Hematopoietic multipotent progenitor cell (in vitro differentiated cells): ENCODE measurements at places on chromosomes 5 and 9. TPM values are rescaled to one million over a fixed set of nuclear protein-coding genes. Genes with fewer than 3 reads are reported as not detected.

SLC34A1 gene
- total RNA-seq = under 0.01 TPM

MIGA2 gene
- total RNA-seq = 49.0 TPM

HRCT1 gene
- not detected for total RNA-seq

GRIN3A gene
- under 0.01 TPM for total RNA-seq

DNA sequence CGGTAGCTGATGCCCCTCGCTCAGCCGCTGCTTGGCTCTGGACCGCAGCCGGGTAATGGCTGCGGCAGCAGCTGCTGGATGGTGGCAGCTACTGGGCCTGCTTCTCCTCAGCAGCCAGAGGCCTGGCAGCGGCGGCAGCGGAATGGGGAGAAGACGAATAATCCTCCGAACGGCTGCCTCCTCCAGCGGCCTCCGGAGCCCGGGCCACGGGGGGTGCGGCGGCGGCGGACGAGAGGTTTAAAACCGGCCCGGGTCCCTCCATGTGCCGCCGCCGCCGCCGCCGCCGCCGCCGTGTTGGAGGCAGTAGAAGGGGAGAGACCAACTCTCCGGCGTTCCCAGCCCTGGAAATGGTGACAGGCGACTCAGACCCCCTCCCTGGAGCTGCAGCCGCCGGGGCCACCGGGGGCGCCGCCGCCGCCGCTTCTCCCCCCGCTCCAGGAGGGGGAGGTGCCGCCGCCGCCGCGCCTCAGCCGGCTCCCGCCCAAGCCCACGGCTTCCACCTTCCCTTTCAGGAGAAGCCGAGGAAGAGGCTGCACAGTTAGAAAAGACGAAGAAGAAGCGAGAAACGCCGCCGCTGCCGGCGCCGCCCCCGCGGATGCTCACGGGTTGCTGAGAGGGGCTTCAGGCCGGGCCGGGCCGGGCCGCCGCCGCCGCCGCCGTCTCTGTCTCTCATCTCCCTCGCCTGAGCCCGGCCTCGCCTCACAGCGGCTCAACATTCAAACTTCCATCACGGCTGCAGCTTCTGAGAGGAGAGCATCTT lies 118.4 kb upstream of the PRSS3 start:
- DNase-seq = peak; percentile 53

GRCh38 chr5:174309131-174309795 lies 263.8 kb downstream of the NSG2 start:
- DNase-seq = no peak

DNA sequence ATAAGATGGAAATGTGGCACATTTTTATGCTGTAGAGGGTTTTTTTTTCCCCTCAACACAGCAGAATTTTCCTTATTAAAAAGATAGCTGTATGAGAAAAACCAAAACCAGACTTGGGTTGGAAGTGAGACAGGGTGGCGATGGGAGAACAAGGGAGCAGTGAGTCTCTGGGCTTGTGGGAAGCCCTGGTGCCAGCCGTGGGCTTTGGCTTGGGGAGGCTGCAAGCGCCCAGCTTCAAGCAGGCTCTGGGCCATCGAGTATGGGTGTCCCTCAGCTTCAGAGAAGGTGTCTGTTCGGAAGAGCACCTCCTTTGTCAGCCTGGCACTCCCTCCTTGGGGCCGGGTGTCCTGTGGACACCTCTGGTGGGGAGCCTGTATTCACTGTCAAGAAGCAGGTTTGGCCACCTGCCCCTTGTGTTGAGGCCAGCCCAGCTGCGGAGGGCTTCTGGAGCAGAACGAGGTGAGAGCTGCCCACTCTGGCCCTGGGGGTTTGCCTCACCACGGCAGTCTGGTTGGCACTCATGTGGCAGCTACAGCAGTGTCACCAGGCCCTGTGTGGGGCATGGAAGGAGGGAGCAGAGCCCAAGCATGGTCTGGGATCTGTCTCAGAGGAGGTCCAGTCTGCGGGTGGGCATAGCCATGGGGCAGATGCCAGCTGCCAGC lies 37.6 kb upstream of the ANGPTL2 start:
- DNase-seq = no peak

DNA sequence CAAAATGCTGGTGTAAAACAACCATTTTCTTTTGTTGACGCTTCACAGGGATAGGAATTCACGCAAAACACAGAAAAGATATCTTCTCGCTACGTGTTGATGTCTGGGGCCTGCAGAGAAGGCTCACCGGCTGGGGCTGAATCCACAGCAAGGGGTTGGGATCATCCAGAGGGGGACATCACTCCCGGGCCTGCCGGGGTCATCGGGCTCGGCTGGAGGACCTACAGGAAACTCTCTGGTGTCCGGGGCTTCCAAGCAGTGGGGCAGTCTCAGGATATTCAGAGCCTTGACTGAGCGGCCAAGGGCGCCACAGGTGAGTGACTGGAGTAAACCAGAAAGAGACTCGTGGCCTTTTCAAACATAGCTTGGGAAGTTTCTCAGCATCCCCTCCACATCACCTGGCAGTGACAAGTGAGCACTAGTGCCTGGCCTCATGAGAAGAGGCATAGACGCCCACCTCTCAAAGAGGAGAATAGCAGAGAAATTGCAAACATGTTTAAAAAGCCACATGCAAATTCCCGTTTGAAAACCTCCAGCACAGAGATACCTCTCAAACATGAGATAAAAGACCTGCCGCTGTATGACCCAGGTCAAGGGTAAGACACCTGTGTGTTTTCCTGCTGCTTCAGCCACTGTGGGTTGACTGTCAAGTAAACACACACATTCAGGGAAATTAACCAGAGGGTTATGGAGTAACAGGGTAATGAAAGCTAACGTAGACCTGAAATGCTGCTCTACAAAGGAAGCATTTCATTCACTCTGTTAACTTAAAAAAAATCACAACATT lies 50.8 kb upstream of the SIMC1 start:
- no peak for DNase-seq

DNA sequence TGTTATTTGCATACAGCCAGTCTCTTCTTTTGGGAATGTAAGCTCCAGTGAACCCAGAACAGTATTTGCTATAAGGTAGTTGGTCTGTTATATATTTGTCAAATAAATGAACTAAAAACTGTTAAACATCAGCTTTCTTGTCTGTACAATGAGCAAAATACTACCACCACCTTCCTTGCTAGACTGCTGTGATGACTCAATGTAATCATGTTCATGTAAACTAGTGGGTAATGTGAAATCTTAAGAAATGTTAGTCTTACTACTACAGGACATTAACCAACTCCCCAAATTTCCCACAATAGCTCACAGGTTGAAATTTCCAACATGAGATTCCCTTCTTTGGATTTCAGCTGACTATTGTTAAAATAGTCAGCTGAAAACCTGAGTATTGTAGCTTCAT lies 176.1 kb downstream of the TRPM3 start:
- DNase-seq = no peak

DNA sequence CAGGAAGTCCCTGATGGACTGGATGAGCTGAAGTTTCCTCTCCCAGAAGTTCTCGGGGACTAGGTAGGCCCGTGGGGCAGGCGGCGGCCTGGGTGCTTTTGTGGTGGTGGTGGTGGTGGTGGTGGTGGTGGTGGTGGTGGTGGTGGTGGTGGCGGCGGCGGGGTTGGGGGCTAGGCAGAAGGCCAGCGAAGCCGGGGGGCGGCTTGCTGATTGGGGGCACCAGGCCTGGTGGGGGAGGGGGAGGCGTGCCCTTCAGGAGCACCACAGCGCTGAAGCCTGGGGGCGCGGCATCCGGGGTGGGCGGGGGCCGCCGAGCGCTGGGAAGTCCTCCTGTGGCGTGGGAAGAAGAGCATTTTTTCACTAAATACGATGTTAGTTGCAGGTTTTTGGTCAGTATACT lies 26.9 kb downstream of the SPATA31C1 start:
- DNase-seq = no peak

- DNase-seq = no peak
Observed at GRCh38 chr9:69445251-69445650, 120.2 kb downstream of the ENTREP1 start.

DNA sequence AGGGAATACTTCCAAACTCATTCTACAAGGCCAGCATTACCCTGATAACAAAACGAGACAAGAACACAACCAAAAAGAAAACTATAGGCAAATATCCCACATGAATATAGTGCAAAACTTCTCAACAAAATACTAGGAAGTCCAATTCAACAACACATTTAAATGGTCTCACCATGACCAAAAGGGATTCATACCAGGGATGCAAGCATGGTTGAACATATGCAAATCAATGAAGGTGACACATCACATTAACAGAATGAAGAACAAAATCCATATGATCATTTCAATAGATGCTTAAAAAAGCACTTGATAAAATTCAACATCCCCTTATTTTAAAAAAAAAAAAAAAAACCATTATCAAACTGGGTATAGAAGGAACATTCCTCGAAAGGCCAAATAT lies 186.0 kb downstream of the DTWD2 start:
- DNase-seq = no peak

DNA sequence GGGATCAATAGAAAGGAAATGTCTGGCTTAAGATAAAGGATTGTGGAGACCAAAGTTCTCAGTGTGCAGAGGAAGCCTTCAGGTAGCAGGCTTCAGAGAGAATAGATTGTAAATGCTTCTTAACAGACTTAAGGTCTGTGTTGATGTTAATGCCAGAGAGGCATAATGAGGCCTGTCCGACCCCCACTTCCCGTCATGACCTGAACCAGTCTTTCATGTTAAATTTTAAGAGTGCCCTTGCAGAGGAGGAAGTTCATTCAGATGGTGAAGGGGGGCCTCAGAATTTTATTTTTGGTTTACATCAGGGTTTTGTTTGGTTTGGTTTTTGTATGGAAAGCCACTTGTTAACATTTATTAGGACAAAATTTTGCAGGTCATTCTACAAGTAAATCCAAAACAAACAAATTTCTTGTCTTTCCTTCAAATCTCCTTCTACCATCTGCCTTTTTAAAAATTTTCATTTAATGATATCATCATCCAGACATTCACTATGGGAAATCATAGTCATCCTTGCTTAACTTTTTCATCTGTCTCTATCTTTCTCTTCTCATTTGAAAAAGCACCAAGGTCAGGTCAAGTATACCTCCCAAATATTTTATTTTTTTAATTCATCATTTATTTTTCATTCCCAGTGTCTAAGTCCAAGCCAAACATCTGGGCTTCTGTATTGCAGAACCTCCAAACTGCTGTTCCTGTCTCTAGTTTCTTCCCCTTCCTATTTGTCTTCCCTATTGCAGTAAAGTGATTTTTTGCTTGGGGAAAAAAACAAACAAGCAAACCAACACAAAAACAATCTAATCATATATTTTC lies 6.9 kb upstream of the ABCA1 start:
- peak; percentile 31 for DNase-seq

DNA sequence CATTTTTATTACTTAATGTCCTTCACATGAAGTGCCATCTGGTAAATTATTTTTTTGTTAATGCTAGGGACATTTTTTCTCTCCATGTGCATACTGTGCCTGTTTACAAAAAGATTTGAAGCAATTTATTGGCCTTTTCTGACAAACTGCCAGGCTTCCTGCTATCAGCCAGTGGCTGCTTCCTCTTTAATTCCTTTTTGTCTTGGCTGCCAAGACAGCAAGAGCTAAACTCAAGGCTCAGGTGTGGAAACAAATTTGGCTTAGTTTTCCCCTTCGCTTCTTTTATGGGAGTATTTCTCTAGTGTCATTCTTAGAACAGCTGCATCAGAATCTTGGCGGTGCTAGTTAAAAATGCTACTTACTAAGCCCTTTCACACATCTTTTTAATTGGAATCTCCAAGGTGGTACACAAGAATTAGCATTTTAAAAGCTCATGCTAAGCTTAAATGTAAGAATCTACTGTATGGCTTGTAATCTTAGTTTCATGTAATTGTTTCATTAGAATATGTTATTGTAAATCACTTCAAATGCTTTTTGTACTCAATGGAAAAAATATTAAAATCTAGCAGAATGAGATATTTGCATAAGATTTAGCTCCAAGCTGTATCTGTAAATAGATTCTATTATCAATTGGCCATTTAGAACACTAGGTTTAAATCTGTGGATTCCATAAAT lies 134.2 kb upstream of the RASGRF2 start:
- DNase-seq = no peak

DNA sequence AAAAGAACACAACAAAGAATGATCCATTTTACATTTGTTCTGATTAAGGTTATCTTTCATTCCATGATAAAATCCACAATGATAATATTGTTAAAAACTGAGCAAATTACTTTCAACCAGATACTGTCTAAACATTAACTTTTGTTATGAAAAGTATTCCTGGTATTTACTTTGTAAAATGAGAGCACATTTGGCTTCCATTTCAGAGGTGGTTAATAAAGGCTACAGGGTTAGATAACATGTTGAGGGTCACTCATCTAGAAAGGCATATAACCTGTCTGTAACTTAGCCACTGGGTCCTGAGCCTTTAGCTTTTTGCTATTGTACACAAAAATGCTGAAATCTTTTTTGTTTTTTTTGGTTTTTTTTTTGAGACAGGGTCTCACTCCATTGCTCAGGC lies 99.3 kb downstream of the ANXA2R start:
- DNase-seq = no peak

DNA sequence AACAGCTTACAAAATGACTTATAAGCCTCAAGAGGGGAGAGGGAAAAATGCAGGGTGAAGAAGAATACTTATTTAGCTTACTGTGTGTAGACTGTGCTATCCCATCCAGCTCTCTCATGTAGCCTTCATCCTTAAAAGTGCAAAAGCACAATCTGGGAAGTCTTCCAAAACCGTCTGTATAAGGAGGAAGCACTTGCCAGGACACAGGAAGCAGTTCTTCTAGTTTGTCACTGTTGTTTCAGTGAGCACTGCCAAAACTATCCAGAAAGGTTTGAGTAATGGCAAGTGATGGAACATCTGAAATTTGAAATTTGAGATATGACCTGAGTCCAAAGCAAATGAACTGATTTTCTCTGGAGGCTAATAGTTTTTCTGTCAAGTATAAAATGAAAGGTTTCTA lies 140.8 kb upstream of the ISL1 start:
- no peak for DNase-seq

- no peak for DNase-seq
Observed at GRCh38 chr9:126791406-126792230, 13.2 kb upstream of the ZBTB43 start.

- DNase-seq = peak; percentile 75
Observed at GRCh38 chr9:130140706-130141105, 31.5 kb upstream of the NCS1 start.

- no peak for DNase-seq
Observed at GRCh38 chr5:172093559-172093958, 87.1 kb upstream of the FBXW11 start.
